ENCODE measurements at places on chromosomes 13 and 19.
A peak's percentile ranks its signal among the peaks of the same experiment; 100 is the strongest.

- no peak for DNase-seq
These were observed 255.2 kb downstream of the ITGBL1 start for GRCh38 chr13:101707659-101708058.

- DNase-seq, result no peak
These were observed 283.8 kb downstream of the DCT start for GRCh38 chr13:94195715-94196114.

GRCh38 chr19:13078897-13079541, 23.6 kb downstream of the LYL1 start:
- DNase-seq, result no peak

DNA sequence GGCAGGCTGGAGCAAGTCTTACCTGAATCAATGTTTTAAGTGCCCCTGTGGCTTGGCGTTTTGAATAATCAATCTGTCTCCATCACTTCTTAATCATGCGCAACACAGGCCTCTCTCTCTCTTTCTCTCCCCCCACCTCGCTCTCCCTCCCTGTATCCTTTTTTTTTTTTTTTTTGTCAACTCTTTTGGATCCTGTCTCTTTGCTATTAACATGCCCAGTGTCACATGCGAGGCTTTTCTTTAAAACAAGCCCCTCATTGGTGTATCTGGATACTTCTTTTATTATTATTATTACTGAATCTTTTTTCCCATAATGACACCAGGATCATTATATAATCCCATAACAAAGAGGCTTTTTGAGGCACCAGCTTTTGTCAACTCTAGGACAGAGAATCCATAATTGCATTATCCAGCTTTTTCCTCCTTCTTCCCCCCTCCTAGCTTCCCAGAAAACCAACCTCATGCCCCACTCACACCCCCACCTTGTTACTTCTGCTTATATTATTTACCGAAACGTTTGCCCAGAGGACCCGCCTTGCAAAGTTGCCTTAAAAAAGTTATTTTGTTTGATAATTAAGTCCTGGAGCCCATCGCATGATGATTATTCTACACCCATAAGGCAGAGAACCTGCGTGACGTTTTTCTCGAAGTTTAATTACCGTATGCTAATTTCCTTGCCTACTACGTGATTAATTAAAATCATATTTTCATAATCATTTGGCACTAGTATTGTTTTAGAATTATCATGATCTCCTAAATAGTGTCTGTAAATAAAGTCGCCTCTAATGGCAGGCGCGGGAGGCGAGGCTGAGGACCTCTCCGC, 148.1 kb upstream of the ZNF536 start:
- no peak for DNase-seq

GRCh38 chr19:52391135-52391534, 6.5 kb upstream of the ZNF528 start:
- no peak for DNase-seq

DNA sequence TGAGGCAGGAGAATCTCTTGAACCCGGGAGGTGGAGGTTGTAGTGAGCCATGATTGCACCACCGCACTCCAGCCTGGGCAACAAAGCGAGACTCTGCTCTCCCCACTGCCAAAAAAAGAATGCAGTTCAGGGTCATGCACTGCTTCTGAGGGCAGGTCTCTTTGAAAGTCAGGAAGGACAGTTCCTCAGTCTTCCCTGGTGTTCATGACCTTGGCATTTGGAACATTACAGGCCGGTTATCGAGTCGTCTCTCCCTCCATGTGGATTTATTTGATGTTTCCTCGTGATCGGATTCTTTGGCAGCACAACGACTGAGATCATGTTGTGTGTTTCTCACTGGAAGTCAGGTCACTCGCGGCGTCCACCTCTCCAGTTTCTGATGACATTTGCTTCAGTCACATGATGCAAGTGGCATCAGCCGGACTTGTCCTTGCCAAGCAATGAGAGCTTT, 17.2 kb downstream of the FGF21 start:
- DNase-seq, result no peak

DNA sequence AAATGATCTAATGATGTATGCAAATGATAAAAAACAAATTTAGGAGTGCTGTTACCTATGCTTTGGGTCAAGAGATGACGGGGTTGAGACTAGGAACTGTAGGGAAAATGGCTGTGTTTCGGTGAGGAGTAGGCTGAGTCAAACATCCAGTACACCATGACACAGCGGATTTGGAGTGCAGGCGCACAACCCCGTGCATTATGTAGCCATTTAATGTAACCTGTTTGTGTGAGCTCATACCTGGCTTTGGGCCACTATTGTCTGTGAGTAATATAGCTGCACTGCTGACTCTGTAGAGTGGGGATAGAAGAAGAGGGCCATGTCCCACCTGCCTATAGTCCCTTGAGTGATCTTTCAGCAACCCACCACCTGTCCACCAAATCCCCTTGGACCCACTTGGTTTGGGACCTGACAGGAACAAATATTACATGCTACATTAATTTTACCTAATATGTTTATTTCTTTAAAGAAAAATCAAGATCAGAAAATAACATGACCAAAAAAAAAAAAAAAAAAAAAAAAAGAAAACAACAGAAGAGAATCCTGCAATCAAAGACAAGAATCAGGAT, 95.5 kb upstream of the KLHL1 start:
- DNase-seq, result no peak

DNA sequence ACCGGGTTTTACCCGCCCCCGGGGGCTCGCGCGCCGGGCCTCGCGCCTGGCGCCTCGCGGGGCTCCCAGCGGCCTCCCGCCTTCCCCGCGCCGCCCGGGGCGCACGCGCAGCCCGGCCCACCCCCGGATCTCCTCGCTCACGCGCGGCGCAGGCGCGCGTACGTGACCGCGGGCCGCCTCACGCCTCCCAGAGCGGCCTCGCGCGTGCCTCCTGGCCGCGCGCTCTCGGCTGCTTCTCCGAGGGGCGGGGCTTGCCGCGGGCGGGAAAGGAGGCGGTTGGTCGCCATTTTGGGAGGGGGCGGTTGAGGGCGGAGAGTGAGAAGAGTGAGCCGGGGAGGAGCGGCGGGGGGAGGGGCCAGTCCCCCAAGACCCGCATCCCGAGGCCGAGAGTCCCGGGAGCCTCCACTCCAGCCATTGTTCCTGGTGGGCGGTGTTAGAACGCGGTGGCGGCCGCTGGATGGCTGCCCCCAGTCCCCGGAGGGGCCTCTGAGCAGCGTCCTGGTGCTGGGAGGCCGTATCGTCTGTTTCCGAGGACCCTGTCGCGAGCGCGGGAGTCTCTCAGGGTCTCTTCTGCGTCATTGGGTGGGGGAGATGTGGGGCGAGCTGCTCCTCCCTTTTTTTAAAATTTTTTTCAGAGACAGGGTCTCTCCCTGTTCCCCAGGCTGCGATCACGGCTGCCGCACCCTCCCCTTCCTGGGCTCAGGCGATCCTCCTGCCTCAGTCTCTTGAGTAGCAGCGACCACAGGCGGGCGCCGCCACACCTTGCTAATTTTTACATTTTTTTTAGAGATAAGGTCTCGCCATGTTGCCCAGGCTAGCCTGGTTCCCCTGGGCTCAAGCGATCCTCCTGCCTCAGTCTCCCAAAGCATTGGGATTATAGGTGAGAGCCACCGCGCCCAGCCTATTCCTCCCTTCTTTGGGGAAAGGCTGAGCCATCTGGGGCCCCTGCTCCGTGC, at the start of gene ZNF541:
Gene ZNF541 (minus strand): TSS at position 78 of the 956 bp plus-strand sequence. CDS start 17,292 bp downstream, outside the sequence.
- peak; percentile 90 for DNase-seq

DNA sequence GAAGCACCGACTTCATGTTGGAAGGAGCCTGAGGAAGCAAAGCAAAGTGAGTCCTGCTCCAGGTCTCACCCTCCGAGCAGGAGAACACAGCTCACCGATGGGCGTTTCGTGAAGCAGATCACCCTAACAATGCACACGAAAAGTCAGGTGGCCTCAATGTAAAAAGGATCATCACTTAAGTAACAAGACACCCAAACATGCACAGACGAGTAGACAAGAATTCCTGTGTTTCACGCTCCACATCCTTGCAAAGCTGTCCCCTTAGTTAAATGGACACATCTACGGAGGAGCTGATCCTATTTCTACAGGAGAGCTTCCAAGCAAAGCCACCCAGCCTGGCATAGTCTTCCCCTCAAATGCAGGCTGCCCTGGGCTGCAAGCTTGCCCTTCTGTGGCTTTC, 66.2 kb downstream of the SLC15A1 start:
- no peak for DNase-seq

DNA sequence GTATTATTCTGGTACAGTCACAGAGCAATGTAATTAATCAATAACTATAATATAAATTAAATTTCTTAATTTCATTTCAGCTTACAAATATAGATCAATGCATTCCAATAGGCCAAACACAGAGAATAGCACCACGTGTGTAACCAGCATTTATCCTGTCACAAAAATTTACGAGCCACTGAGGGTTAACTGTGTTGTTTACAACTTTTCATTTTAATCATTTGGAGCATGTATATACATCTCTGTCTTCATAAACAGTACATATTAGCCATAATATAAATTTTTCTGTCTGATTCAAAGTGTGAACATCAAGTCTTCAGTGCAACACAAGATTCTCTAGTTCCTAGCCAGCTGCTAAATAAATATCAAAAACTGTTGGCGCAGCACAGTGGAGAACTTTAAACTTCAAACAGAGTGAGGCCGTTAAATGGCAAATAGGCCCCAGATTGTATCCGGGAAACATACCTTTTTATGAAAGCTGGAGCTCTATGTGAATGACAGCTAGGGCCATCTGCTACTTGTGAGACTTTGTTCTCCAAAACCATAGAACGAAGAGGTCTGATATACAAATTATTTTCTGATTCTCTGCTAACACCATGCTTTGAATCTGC, 105.1 kb downstream of the TBC1D4 start:
- no peak for DNase-seq

- DNase-seq, result no peak
These were observed 4.9 kb downstream of the BAX start for GRCh38 chr19:48959341-48960239.

DNA sequence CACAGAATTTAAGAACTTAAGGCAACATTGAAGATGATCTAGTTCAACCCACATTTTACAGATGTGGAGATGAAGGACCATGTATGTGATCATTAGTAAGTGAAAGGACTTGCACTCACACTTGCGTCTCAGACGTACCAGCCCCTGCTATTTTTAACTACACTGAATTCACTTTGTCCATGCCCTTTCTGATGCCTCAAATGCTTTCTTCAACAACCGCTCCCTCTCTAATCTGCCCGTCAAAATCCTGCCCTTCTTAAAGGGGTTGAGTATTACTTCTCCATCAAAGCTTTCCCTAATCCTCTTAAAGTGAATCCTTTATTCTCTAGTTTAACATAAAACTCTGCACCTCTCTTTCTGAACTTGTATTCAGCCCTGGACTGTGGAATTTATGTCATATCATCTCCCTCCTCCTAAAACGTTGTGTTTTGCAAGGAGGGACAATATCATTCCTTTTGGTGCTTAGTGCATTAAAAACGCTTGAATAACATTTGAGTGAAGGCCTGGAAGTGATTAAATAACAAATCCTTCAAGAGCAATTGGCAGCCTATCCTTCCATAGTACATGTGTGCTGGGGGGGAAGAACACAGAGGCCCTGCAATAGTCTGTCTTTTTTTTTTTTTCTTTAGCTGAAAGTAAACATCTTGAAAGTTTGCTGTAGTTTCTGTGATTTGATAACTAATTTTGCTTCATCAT, 493.3 kb downstream of the LMO7 start:
- DNase-seq, result no peak

- no peak for DNase-seq
These were observed 77.5 kb downstream of the RASA3 start for GRCh38 chr13:114054830-114055439.

- no peak for DNase-seq
These were observed 18.4 kb upstream of the SIGLEC14 start for GRCh38 chr19:51664997-51665396.

DNA sequence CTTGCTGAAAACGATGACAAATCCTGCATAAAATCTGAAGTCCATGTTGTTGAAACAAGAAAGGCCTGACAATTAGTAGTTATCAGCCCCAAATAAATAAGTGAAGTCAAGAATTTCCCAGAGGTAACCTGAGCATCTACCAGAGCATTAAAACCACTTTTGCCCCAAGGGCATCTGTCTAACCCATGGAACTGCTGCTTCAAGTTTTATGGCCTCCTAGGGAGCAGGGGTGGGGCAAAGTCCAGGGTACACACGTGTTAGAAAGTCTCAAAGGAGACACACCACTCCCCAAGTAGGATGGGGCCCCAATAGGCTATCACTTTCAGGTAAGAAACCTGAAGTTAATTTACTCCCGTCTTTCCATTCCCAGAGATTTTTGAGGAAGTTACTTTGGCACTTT, 81.1 kb downstream of the CACNA1A start:
- DNase-seq, result no peak

GRCh38 chr19:32480321-32480720, 74.8 kb downstream of the DPY19L3 start:
- DNase-seq, result no peak

GRCh38 chr13:26488236-26489003, 69.1 kb upstream of the WASF3 start:
- DNase-seq, result no peak

- DNase-seq, result peak; percentile 14
These were observed 43.7 kb upstream of the ADGRE5 start for GRCh38 chr19:14337510-14337909.

DNA sequence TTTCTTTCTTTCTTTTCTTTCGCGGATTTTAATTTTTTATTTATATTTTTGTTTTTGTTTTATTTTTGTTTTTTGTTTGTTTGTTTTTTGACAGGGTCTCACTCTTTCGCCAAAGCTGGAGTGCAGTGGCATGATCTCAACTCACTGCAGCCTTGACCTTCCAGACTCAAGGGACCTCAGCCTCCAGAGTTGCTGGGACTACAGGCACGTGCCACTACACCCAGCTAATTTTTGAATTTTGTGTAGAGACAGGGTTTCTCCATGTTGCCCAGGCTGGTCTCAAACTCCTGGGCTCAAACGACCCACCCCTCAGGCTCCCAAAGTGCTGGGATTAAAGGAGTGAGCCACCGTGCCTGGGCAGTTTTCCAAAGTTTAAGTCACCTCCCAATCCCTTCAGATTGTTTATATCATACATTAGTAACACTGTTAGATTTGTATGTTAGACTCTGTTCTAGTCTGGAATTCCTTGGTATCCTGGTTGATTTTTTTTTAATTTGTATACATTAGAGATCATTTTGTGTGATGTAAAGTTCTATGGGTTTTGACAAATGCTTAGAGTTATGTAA, 597.3 kb downstream of the DCT start:
- DNase-seq, result no peak

DNA sequence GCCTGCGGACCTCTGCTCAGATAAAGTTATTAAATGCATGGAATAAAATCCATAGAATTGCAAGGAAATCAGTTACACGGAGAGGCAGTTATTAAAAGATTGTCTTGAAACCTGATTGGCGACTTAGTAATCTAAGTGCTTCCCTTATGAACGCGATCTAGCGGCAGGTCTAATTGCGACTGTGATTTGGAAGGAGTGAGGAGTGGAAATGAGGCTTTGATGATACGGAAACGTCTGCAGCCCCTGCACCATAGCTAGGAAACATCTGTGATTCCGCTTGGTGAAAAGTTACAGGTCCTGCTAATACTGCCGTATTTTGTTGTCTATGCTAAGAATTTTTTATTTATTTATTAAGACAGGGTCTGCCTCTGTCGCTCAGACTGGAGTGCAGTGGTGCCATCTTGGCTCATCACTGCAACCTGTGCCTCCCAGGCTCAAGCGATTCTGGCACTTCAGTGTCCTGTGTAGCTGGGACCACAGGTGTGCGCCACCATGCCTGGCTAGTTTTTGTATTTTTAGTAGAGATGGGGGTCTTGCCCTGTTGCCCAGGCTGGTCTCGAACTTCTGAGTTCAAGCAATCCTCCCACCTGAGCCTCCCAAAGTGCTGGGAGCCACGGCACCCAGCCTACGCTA, 887 bp downstream of the NDUFS7 start:
- DNase-seq, result no peak

- DNase-seq, result no peak
These were observed 6.3 kb upstream of the MRPS31 start for GRCh38 chr13:40777166-40777808.

All from activated naive CD4-positive, alpha-beta T cell (primary cell).